ENCODE measurements at places on chromosomes 5 and 9.
A peak's percentile ranks its signal among the peaks of the same experiment; 100 is the strongest.

- DNase-seq, result no peak
Observed at GRCh38 chr5:123164054-123164453, 75.0 kb downstream of the PRDM6 start.

- no peak for DNase-seq
Observed at GRCh38 chr9:109122726-109123621, 3.2 kb upstream of the TMEM245 start.

DNA sequence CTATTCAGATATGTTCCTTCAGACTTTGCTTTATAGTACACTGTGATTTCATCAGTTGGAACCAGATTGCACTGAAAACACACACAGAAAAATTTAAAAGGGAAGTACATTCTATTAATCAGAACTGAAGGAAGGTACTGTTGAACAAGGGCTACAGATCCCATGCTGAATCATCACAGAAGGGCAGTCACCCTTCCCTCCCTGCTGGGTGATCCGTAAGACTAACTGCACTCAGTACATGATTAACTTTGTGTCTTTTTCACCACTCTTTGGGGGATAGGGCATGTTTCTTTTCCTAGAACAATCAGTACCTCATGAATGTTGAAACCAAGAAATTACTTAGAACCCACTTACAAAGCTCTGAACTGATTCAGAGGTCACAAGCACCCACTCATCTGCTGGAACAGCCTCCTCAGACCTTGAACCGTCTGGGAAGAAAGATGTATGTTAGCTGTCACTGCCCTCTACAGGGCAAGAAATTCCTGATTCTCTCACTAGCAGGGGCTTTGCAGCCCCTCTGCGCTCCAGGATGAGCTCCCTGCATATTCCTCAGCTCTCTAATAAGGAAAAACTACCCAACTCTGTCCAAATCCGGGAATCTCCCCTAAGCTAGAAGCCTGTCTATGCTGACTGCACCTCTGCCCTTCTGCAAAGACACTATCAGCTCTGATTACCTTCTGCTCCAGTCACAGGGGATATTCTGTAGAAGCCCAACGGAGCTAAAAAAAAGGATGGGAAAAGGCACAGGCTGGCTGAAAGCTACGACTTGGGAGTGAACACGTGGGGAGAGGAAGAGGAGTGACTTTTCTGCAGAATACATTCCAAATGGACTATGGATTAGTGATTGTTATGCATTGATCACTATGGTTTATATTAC is 51.0 kb downstream of the IARS1 start:
- no peak for DNase-seq

DNA sequence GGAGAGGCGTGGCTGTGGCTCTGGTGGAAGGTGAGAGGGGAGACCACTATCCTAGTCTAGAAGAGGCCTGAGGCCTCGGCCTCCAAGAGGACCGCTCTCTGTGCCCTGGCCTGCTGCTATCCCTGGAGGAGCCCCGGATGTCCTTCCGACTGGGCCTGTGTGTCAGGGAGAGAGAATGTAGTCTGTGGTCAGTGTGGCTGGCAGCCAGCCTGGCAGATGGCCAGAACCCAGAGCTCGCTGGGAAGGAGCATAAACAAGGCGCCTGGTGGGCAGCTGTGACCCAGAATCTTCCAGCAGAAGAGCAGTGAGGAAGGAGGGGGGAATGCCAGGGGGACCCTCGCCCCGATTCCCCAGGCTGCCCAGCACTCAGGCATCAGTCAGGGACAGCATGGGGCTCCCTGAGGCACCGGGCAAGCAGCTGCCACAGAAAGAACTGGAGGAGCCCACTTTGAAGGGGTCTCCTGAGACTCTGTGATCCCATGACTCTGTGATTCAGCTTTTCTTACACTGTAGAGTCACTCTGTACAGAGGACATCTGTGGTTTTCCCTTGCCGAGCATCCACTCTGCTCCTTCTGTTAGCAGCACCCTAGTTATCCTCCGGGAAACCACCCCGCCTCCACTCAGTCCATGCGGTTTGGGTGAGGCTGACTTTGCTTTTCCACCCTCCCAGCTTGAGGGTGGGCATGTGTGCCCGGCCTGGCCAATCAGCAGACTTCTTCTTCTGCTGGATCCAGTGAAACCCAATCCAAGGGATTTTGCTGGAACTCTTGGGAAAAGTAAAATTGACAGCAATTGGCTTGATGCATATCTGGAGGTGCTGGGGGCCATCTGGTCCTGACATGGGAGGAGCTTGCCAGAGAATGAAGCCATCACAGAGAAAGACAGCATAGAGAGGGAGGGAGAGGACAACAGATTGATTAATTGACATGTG is 46.2 kb upstream of the PWWP2A start:
- no peak for DNase-seq

- DNase-seq, result no peak
Observed at GRCh38 chr9:78682216-78682615, 385.3 kb downstream of the PSAT1 start.

GRCh38 chr9:35791297-35791921 is at the start of gene NPR2:
Gene NPR2, plus strand, starts transcription at chr9:35791591. Its CDS starts 818 bp downstream, at chr9:35792409.
- no peak for DNase-seq

GRCh38 chr9:78365748-78366697 is 69.1 kb downstream of the PSAT1 start:
- DNase-seq, result no peak

DNA sequence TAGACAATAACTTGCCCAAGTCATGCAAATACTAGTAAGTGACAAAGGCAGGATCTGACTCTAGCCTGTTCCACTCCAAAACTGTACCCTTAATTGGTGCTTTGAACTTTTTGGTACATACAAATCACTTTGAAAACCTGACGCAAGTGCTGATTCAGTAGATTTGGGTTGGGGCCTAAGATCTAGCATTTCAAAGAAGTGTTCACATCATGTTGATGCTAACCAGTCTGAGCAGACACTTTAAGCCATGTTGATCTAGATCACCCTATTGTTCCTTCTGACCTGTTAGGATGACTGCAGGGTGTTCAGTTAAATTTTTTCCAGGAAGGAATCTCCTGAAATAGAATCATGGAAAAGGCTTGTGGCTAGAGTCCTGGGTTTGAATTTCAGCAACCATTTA is 57.7 kb upstream of the CPEB4 start:
- DNase-seq, result no peak

DNA sequence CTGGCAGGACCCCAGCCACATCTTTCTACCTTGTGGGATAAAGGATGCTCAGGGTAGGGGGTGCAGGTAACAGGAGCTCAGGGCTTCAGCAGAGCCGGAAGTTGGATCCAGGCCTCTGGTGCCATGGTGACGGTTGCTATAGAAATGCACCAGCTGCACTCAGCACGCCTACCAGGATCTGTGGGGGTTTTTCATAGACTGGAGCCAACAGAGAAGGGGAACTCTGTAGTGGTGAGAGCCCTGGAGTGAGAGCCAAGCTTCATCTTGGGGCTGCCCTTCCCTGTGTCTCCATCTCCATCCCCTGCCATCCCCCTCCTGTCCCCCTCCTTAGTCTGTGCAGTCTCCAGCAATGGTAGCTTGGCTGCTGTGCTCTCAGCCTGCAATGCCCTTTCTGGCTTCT is 27.5 kb upstream of the BOD1 start:
- no peak for DNase-seq

GRCh38 chr9:137161558-137162486 is 8.0 kb downstream of the LRRC26 start:
- DNase-seq, result no peak

GRCh38 chr9:86119457-86119856 is 20.1 kb upstream of the GOLM1 start:
- DNase-seq, result no peak

GRCh38 chr9:92236465-92236864 is 57.0 kb downstream of the IARS1 start:
- DNase-seq, result no peak

DNA sequence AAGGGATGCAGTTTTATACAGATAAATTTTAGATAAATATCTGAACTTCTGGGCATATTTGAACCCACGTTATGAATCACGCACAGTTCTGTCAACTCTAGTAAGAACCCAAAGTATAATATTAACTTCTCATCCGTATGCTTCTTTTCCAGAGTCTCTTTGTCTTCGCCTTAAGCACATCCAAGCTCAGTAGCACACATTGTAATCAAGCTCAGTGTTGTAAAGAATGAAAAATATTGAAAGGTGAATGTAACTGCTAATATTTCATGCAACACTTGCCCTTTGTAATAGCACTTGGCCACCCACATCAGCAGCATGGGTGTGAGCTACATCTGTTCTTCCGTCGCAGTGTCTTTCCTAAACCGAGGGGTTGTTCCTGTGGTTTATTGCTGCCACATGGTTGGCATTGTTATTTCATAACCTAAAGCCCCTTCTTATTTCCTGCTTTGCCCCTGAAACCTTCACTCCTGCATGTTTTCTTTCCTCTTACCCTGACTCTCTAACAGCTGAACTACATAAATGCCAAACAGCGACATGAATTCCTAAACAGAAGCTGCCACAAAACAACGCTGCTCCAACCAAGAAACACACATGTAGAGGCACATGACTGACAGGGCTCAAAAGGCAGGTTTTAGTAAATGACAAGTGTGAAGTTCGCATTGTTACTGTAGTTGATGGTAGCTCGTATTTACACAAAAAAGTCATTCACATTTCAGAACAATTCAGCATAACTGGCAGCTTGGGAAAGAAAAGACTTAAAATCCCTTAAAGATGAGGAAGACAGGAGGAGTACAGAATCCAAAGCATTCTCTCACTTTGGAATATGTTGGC is 190.1 kb upstream of the MEF2C start:
- no peak for DNase-seq

DNA sequence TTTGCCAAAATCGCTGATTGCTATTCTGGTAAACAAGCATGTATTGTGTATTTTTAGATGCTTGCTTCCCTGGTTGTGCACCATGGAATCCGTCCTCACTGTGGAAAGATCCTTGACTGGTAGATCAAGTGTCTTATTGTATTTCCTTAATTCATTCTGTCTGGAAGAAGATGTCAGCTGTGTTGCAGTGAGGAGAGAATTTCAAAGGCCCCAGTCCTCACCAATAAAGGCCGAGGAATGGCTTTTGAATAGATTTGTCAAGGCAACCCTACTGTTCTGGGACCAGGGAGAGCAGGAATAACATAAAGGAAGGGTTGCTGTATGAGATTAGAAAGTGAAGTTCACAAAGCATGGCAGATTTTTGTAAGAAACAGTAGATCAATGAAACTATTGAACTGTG is 36.2 kb upstream of the POU5F2 start:
- DNase-seq, result no peak

DNA sequence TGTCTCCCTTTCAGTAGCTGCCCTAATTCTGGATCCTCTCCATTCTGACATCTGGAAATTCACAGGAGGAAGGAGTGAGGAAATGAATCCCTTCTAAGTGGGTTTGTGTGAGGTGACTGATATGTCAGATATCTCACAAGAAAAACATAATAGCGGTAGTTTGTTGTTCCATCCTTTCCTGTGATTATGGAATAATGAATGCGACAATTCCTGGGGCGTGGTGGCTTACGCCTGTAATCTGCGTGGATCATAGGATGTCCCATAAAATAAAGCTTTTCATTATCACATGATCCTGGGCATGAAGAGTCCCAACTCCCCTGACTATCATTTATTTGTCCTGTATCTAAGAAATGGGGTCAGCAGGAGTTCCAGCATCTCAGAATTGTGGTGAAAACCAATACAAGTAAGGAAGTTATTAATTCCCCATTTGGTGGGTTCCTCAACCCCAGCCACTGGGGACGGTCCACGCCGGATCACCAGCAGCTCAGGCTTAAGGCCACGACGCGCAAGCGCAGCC is 375 bp upstream of the C5orf24 start:
- DNase-seq, result no peak

DNA sequence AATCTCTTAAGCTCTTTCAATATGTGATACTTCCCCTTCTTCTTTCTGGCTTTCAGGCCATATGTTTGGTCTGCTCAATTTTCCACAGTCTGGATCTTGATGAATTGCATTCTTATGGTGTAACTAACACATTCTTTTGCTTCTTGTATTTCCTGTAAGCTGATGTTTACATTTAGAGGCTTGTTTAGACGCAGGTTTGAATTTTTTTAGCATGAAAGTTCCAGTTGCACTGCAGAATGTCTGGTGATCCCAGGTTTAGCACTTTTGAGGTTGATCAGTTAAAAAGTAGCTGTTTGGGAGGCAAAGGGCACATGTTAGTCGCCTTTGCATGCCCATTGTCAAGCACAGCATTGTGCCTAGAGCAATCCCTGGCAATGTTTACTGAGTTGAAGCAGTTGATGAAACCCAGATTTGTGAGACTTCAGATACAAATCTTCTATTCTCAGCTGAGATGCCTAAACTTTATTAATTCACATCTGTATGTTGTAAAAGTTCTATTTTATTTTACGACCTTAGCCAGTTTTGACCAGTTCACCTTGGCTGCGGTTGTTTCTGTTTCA is 59.6 kb upstream of the SPATA31C2 start:
- DNase-seq, result no peak

- DNase-seq, result no peak
Observed at GRCh38 chr5:146520731-146521130, 4.7 kb upstream of the GPR151 start.

GRCh38 chr9:2531481-2531880 is 90.1 kb upstream of the VLDLR start:
- no peak for DNase-seq

GRCh38 chr5:36632363-36632664 is 25.9 kb downstream of the SLC1A3 start:
- no peak for DNase-seq

GRCh38 chr5:174217527-174217926 is 172.0 kb downstream of the NSG2 start:
- no peak for DNase-seq

- DNase-seq, result no peak
Observed at GRCh38 chr5:89338935-89339334, 456.0 kb upstream of the MEF2C start.

DNA sequence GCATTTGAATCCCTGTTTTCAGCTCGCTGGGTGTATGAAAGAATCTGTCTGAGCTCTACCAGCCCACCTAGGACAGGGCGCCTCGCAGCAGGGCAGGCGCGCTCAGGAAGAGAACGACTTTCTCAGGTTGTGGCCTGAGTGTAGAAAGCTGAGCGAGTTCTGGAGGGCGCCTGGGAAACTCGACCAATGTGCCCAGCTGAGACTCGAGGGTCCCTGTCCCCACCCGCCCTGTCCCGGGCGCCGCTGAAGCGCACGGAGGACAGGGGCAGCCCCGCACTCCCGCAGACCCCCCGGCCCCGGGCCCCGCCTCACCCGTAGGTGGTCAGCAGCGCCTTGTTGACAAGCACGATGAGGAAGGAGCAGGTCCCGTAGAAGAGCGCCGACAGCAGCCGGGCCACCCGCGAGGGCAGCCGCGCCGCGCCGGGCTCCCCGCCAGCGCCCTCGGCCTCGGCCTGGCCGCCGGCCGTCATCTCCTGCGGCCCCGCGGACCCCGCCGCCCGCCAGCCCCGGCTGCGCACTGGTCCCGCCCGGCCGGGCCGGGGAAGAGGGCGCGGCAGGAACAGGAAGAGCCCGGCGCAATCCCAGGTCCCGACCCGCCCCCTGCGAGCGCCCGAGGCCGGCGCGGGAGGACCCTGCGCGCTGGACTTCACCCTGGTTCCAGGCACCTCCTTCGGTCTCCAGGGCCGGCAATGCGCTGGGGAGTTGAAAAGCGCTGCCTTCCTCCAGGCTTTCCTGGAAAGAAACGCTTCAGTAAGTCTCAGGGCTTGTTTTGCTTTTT is at the start of gene SLC35D2:
SLC35D2 (minus strand) TSS at position 547 of the 778 bp plus-strand sequence; CDS start at position 470, 77 bp downstream.
- peak; percentile 53 for DNase-seq

DNA sequence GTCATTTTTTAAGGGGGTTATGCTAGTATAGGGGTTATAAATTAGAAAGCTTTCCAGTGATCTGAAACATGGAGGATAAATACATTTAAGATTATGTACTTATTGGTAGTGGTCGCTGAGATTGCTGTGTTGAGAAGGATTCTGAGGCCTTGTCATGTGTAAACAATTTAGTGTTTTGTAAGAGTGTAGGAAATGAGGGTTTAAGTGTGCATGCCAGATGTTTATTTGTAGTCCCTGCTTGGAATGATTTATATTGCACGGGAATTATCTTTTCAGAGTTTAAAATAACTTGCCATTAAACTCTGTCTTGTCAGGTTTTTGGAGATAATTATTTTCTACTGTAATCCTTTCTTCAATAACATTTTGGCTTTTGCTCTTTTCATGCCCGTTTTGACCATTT is 19.4 kb downstream of the ZNF618 start:
- DNase-seq, result no peak
